ENCODE measurements at places on chromosomes 16 and 17. TPM values are rescaled to one million over a fixed set of nuclear protein-coding genes. Genes with fewer than 3 reads are reported as not detected.

DNA sequence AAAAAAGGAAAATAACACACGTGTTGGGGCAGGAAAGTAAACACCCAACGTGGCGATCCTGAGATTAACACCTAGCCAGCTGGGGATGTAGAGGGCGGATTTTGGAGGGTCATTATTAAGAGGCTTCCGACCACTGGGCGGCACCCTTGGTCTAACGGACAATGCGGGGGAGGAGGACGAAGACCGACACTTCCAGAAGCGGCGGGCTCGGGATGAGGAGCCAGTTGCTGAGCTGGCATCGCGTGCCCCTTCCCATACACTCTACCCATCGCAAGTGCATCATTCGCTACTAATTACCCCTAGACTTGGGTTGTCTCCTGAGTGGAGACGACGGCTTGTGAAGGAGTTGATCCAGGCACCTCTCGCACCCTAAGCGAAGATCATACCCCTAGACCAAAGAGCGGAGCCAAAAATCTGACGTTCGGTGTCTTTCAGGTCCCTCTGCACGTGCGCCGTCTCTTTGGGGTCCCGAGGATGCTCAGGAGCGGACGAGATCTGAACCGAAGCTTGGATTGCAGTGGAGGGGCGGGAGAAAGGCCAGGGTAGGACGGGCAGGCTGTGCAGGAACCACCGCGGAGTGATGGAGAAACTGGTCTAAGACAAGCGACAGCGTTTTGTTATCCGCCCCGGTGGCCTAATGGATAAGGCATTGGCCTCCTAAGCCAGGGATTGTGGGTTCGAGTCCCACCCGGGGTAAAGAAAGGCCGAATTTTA, 17.6 kb downstream of the ZNF213 start:
- peak; percentile 87 for DNase-seq

DNA sequence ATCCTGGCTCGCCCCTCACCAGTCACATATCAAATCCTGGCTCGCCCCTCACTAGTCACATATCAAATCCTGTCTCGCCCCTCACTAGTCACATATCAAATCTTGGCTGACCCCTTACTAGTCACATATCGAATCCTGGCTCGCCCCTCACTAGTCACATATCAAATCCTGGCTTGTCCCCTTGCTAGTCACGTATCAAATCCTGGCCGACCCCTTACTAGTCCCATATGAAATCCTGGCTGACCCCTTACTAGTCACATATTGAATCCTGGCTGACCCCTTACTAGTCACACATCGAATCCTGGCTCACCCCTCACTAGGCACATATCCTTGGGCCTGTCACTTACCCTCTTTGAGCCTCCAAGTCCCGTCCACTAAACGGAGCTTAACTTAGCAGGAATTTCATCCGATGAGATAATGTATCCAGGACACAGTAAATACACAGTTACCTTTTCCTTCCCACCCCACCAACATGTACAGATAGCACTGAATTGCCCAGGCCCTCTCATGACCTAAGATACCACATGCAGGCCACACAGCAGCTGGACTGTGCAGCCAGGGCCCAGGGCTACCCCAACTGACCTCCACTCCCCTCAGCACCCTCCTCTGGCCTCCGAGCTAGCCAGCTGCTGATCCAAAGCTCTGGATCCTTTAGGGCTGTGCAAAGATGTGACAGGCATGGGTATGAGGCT, 157.8 kb upstream of the RPH3AL start:
- DNase-seq, result no peak

DNA sequence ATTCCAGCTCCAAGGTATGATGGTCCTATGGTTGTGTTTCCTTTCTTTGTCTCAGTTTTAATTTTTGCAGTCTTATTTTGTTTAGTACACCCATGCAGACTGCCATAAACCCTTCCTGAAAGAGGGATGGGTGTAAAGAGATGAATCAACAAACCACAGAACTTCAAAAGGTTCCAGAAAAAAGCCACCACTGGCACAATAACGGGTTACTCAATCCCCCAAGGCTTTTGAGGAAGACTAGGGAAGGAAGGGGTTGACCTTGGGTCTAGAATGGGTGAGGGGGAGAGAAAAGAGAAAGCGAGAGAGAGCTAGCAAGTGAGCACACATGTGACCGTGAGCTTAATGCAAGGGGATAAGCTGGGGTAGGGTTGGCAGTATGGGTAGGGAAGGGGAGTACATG, 168.1 kb downstream of the XYLT1 start:
- DNase-seq, result no peak

- no peak for DNase-seq
Measured at GRCh38 chr17:2689411-2690164, 22.0 kb downstream of the CLUH start.

DNA sequence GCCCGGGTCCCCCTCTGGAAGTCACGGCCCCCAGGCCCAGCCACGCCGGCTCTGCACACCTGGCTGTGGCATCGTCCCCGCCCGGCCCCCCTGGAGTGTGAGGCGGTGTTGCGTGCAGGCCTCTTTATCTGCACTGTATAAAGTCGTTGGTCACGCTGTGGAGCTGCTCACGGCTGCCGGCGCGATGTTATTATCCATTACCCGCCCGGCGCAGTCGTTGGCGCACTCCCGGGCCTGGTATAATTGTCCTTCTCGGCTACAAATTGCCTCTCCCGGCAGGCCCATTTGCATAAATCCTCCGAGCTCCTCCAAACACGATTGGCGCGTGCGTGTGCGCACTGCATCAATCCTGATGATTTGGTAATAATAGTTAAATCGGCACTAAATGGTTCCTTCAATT, 57.8 kb downstream of the BAHCC1 start:
- no peak for DNase-seq

NMT1 gene
- 85.3 TPM for polyA plus RNA-seq

DNA sequence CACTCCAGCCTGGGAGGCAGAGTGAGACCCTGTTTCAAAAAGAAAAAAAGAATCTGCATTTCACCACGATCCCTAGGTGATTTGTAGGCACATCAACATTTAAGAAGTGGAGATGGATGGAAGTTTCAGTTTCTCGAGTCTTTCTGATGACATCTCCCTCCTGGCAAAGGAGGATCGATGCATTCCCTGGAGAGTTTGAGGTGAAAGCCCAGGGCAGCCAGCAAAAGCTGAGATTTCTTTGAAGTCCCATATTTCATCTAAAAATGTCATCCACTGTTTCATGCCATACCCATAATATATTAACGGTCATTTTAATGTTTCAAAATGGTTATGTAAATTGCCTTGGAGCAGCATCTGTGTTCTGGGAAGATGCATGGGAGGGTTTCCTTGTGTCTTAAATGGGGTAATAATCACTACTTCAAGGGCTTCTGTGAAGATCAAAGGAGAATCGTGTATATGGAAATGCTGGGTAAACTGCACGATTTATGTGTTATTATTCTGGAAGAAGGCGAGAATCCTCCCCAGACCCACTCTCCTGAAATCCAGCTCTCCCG, 63.4 kb downstream of the KATNIP start:
- DNase-seq, result no peak

DNA sequence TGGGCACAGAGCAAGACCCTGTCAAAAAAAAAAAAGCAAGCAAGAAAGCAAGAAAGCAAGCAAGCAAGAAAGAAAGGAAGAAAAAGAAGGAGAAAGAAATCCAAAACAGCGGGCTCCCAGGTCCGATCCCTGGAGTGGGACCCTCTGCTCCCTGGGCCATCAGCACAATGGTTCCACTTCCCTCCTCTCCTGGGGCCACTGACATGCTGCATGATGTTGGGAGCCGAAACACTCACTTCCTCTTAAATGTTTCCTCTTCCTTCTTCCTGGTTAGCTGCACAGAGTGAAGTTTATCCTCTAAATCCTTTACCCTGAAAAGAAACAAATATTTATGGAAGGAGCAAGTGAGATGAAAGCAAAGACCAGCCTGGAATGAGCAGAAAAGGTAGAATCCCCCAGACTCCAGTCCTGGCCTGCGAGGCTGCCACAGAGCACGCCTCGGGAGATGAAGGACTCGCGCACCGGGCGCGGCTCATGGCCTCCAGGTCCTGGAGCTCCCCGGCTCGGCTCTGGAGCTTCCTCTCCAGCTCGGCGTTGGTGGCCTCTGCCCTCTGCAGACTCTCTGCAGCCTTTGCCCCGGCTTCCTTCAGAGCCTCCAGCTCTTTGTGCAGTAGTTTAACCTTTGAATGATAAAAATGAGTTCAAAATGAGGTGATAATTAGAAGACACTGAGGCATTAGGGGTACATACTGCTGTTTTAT, 19.0 kb downstream of the CCDC57 start:
- DNase-seq, result no peak

DNA sequence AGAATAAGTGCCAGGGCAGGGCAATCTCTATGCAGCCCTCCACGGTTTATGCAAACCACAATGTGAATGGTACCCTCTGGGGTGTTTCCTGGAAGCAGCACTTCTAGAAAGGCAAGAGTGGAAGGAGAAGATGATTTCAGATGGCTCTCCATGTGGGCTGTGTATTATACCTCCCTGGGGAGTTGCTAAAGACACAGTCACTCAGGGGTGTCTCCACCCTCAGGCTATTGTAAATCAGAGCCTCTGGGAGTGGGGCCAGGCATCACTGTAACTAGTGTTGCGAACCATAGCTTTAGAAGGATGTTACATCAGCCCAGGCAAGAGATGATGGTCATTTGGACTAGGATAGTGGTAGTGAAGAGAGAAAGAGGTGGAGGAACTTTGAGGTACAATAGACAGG, 83.3 kb upstream of the ZKSCAN2 start:
- DNase-seq, result no peak

DNA sequence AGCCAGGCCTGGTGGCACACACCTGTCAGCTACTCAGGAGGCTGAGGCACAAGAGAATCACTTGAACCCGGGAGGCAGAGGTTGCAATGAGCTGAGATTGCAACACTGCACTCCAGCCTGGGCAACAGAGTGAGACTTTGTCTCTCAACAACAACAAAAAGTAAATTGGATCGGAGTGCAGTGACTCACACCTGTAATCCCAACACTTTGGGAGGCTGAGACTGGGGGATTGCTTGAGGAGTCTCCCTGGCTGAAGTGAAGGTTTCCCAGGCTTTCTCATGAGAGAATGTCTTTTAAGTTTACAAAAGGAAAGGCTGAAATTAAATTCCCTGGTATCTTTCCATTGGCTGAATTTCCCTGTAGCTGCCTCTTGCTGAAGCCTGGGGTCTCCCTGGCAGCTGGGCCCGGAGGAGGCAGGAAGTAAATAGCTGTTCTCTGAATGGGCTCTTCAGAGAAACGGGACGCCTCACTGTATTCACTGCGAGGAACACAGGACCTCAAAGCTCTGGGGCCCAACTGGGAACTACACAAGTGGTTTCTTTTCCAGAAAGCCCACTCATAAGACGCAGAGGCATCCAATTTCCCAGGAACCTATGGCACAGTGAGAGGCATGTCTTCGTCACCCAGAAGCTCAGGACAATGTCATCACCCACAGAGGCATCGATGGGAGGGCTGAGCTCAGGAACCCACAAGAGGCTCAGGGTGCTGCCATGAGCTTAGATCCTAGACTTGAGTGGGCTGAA, 77.4 kb upstream of the SMURF2 start:
- DNase-seq, result no peak

RAP1GAP2 gene
- polyA plus RNA-seq, result 27.0 TPM

GRCh38 chr17:39740357-39741111, 2.8 kb downstream of the GRB7 start:
- no peak for DNase-seq

GRCh38 chr16:62194828-62195227, 158.6 kb upstream of the CDH8 start:
- DNase-seq, result no peak

- DNase-seq, result no peak
Measured at GRCh38 chr17:66950325-66950724, 14.2 kb upstream of the CACNG4 start.

DNA sequence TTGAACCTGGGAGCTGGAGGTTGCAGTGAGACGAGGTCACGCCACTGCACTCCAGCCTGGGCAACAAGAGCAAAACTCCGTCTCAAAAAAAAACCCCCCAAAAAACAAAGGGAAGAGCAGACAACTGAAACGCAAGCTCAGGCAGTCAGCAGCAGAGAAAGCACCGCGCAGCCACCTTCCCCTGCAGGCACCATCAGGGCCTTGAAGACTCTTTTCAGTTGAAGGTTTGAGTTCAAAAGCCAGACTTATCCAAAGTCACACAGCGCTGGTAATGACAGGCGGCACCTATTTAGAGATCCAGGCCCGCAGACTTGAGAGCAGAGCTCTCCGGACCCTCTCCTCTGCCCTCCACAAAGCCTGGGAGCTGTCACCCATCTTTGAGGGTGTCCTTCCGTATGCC, 11.1 kb downstream of the ZBTB4 start:
- no peak for DNase-seq

PRSS27 gene
- 2.8 TPM for polyA plus RNA-seq

DNA sequence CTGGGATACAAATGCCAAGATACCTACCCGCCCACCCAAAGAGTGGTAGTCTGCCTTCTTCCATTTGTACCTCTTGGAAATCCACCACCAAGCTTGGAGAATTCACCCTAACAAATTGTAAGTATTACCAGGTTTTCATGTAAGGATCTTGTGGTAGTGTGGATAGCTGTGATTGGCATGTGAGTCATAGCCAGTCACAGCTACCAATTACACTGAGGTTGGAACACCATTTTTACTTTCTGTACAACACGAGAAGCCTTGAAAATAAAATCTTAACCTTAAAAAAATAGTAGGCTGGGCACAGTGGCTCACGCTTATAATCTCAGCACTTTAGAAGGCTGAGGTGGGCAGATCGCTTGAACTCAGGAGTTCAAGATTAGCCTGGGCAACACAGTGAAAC, 18.5 kb upstream of the SLC35G3 start:
- no peak for DNase-seq

GRCh38 chr17:21375162-21375560, 996 bp upstream of the KCNJ12 start:
- DNase-seq, result no peak

IRX5 gene
- 8.7 TPM for polyA plus RNA-seq

- no peak for DNase-seq
Measured at GRCh38 chr17:45758544-45758943, 25.6 kb upstream of the CRHR1 start.

DNA sequence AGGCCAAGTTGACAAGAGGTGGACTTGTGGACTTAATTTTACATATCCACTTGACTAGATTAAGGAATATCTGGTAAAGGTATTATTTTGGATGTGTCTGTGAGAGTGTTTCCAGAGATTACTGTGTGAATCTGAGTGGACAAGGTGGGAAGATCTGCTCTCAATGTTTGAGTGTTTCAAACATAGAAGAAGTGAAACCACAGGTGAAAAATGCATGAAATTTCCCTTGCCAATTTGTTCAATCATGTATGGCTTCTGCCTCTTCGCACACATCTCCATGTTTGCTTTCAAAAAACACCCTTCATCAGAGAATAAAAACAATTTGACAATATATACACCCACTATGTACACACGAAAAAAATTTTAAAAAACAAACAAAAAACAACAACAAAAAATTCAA, 152.7 kb downstream of the SALL1 start:
- no peak for DNase-seq

DNA sequence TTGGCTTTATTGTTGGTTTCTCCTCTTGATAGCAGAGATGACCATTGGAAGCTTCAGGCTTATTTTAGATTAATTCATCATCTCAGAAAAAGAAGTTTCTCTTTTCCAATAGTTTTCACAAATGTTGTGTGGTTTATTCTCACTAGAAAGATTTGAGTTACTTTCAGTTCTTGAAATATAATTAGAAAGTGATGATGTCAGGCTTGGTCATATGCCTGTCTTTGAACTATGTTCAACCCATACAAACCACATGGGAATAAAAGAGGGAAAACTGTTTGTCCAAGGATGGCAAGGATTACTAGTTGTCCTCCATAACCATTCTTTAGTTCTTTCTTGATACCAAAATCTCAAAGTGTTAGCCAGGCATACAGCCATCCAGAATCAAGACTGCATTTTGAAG, 3.7 kb upstream of the HS3ST2 start:
- no peak for DNase-seq

GRCh38 chr16:81717662-81718189, 61.4 kb upstream of the PLCG2 start:
- no peak for DNase-seq

GRCh38 chr17:3890082-3890877, 2.6 kb downstream of the CAMKK1 start:
- peak; percentile 50 for DNase-seq
